Peyer's patch (tissue), 4 donors: ENCODE measurements at places on chromosomes 7 and 10. TPM values are rescaled to one million over a fixed set of nuclear protein-coding genes. Genes with fewer than 3 reads are reported as not detected.

DNA sequence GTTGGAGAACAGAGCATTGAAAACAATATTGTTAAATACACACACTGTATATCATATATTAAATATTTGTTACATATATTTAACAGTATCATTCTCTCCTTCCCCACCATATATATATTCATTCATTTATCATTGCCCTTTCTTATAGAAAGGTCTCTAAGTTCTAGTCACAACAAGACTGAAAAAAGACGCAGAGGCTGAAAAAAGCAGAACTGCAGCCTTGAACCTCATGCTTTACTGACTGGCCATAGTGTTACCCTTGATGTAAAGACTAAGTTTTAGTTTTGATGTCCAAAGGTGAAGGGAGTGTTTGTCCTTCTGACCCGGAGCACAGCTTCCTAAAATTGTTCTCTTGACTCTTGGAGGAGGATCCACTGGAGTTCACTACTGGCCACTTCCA lies 247.9 kb downstream of the PTEN start:
- no peak overlapping the region for H3K4me3 ChIP-seq
- H3K36me3 ChIP-seq, result no peaks in the 10 kb centered on the region
- H3K27me3 ChIP-seq, result no peaks in the 10 kb centered on the region
- no peaks in the 10 kb centered on the region for H3K4me1 ChIP-seq

GRCh38 chr10:4588824-4589223 lies 237.2 kb upstream of the AKR1E2 start:
- H3K4me3 ChIP-seq, result no peak overlapping the region
- DNase-seq, result no peak
- H3K4me1 ChIP-seq, result no peaks in the 10 kb centered on the region
- no peaks in the 10 kb centered on the region for H3K27me3 ChIP-seq
- no peak overlapping the region for H3K27ac ChIP-seq

The ATG9B gene
- total RNA-seq, result not detected

DNA sequence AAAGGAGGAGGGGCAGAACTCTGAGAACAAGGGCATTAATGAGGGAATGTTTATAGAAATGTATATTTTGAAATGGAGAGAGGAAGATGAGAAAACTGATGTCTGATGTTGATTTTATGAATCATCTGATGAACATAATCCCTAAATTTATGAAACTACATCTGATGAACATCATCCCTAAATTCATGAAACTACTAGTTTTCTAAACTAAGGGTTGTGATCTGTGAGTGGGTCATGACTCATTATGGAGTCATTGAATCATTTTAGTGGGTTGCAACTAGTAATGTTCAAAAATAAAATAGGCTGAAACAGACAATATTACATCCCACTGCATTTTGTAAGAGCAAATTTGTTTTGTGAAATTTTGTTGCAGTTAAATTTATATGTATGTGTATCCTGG lies 442.6 kb upstream of the TEX47 start:
- no peaks in the 10 kb centered on the region for H3K36me3 ChIP-seq
- no peak overlapping the region for H3K27ac ChIP-seq
- DNase-seq, result no peak
- H3K4me3 ChIP-seq, result no peak overlapping the region
- no peaks in the 10 kb centered on the region for H3K27me3 ChIP-seq

- H3K27me3 ChIP-seq, result no peaks in the 10 kb centered on the region
- H3K36me3 ChIP-seq, result no peaks in the 10 kb centered on the region
- no peak overlapping the region for H3K27ac ChIP-seq
- no peak overlapping the region for H3K4me3 ChIP-seq
- no peak for DNase-seq
- H3K4me1 ChIP-seq, result no peaks in the 10 kb centered on the region
Observed at GRCh38 chr10:131093795-131094366, 217.6 kb downstream of the TCERG1L start.

The BAG3 gene
- total RNA-seq, result 26.4 TPM
